ENCODE measurements at places on chromosomes 5 and 9.
A peak's percentile ranks its signal among the peaks of the same experiment; 100 is the strongest.

GRCh38 chr5:62340392-62340791 is 34.4 kb downstream of the KIF2A start:
- no peak for DNase-seq

GRCh38 chr5:180642779-180643178 is 6.6 kb downstream of the FLT4 start:
- no peak for DNase-seq

- peak; percentile 41 for DNase-seq
These were observed 27.3 kb upstream of the DAP start for GRCh38 chr5:10788358-10788757.

GRCh38 chr9:91156451-91157234 is 205.1 kb downstream of the AUH start:
- no peak for DNase-seq

DNA sequence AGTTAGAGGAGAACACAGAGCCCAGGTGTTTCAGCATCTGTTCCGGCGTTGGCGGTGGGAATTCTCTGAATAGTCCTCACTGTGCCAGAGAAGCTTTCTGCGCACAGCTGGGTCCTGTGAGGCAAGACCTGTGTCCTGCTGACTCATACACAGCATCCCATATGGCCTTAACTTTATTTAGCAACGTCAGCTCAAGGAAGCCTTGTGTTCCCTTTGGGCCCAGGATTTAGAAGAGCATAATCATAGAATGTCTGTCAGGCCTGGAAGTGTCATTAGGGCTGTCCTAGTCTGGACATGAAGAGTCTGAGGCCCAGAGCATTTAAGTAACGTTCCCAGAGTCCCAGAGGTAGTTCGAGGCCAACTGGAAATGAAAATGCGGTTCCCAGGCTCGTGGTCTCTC is 188.6 kb upstream of the DMRT1 start:
- peak; percentile 56 for DNase-seq

DNA sequence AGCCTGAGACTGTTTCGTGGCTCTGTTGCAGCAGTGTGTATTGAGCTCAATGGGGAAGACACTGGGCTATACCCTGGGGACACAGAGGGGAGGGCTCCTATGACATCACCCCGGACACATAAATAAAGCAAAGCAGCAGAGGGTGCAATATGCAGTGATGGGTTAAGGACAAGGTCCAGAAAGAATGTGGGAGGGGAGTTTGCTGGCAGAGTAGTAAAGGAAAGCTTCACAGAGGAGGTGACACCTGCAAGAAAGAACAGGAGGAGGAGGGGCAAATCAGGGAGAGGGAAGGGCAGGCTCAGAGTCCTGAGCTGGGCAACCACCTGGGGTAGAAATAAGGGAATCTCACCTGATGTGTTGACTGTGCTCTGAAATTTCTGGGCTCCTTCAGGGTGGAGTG is 35.3 kb upstream of the CDKN2AIPNL start:
- no peak for DNase-seq

- no peak for DNase-seq
These were observed 134.6 kb downstream of the TENT4A start for GRCh38 chr5:6847870-6848269.

DNA sequence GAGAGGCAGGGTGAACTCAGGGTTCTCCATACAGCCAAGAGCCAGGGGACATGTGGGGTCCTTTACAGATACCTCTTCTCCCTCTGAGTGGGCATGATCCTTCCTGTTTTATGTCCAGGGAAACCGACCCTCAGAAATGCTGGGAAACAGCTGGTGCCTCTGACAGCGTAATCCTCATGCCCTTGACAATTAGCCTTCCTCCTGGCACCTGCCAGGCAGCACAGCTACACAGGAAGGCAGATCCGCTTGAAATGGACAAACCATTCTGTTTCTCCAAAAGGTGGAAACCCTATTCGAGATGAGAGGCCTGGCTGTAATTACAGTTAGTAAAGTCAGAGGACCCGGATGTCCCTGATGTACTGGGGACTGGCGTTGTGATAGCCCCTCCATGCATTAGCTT is 7.2 kb downstream of the ERGIC1 start:
- no peak for DNase-seq

DNA sequence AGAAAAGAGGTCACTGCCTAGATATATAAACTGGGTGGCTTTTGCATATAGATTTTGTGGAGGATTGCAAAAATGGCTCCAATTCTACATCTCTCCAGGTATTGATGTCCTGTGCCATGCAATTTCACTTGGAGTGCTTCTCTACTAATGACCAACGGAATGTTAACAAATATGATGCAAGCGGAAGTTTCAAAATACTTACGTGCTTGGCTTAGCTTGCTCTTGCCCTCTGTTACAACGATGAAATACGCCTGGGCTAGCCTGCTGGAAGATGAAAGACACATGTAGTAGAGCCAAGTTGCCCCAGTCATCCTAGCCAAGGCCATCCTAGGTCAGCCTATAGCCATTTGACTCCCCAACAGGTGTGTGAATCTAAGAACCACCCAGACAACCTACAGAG is 3.6 kb upstream of the POC5 start:
- no peak for DNase-seq

DNA sequence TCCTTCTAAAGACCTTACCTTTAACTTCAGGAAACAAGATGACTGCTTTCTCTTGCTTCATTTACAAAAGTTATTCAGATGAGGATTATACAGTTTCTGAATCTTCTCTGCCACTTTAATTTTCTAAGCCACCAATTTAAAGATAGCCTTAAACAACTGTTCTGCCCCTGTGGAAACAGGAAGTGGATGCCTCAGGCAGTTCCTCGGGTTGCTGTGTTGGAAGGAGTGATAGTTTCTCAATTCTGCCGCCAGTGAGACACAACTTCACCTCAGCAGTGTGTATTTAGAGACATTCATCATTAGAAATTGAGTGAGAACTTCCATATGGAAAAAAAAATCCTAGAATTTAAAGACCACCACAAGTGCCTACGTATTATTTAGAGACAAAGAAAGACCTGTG is 475.1 kb upstream of the WWC1 start:
- no peak for DNase-seq

- DNase-seq: no peak
These were observed 76.3 kb downstream of the AMBP start for GRCh38 chr9:114001794-114002261.

- DNase-seq: no peak
These were observed 183.3 kb downstream of the SEMA5A start for GRCh38 chr5:9362600-9362999.

DNA sequence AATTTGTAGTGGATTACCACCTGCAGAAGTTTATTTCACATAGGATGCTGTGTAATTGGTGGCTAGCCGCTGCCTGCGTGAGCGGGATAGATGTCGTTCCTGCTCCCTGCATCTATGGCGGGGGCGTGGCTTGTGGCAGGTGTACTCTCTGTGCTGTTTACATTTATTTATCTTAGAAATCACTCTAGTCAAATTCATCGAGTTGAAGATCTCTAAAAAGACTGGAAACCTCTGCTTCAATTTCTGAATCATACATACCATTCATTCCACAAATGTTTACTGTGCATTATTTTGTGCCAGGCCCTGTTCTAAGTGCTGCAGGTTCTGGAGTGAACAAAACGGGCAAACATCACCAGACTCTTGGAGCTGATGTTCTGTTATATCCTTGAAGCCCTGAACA is 11.9 kb downstream of the ROPN1L start:
- DNase-seq: no peak

GRCh38 chr5:167820101-167820990 is 471.1 kb upstream of the WWC1 start:
- no peak for DNase-seq

- no peak for DNase-seq
These were observed 29.2 kb downstream of the HSPA4 start for GRCh38 chr5:133081036-133081435.

GRCh38 chr5:51679286-51679685 is 296.0 kb downstream of the ISL1 start:
- no peak for DNase-seq

DNA sequence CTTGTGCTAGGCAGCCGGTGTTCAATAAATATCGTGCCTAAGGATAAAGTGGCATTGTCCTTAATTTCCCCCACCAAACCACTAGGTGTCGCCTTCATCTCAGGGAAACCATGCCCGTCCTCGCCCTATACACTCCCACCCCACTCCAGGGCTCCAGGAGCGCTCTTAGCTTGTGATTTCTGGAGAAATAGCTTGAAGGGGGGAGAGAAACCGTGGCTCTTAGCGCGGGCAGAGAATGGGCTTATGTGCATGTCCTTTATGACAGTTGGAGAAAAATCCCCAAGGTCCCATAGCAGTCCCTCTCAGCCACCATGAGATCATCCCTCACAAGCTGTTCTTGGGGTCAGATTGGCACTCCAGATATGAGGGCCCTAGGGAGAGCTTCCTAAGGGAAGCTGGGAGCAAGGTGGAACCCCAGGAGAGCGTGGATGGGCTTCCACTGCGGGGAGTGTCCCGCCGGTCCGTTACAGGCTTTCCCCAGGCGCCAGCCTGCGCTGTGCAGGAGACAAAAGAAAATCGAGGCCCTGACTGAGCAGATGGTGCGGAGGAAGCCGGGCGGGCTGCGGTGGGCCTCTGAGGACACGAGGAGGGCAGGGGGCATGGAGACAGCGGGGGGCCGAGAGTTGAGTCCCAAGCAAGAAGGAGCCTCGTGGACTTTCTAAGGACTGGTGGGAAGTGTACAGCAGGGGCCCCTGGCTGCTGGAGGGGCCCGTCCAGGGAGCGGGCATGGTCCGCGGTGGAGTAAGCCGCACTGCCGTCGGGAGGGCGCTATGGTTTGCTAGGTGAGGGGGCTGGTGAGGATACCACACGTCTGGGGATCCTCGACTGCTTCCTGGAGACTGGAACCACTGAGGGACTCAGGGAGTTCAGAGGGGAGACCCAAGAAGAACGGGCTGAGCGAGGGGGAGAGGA is 750 bp upstream of the NPR2 start:
- peak; percentile 76 for DNase-seq

DNA sequence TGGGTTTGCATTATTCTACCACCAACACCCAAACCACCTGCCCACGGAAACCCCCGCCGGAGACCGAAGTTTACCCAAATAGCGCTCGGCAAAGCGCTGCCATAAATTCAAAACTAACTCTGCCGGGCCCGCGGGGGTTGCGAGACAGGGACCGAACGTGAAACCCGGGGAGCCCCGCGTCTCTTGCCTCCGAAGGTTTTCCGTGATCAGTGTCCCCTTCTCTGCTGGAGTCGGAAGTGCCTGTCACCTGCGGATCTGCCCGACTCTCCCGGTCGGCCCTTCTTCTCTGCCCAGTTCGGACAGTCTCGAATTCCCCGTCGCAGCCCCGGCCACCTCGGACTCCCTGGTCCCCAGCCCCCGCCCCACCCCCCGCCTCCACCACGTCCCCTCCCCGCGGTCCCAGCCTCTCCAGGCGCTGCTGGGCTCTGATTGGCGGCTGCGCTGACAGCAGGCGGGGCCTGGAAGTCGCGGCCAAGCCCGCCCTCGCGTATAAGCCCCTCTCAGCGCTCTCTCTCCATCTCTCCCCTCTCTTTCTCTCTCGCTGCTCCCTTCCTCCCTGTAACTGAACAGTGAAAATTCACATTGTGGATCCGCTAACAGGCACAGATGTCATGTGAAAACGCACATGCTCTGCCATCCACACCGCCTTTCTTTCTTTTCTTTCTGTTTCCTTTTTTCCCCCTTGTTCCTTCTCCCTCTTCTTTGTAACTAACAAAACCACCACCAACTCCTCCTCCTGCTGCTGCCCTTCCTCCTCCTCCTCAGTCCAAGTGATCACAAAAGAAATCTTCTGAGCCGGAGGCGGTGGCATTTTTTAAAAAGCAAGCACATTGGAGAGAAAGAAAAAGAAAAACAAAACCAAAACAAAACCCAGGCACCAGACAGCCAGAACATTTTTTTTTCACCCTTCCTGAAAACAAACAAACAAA is at the start of gene RORB:
RORB (plus strand) TSS at position 517 of the 929 bp plus-strand sequence. CDS start 642 bp downstream, outside the sequence.
- DNase-seq: peak; percentile 84

- no peak for DNase-seq
These were observed 216 bp downstream of the ZMYND19 start for GRCh38 chr9:137590123-137590468.

DNA sequence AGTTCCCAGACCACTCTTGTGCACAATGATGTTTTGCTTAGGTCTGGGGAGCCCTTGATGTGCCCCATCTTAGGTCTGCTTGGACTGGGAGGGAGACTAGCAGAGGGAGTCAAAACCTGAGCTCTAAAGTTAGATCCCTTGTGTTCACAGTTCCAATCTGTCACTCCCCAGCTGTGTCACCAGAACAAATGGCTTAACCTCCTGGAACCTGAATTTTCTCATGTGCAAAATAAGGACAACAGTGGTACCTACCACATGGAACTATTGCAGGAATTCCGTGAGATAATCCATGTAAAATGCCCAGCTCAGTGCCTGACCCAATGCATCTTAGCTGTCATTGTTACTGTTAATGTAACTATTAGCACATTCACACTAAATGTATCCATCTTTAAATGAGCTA is 45.5 kb downstream of the GALNT10 start:
- DNase-seq: no peak

- peak; percentile 24 for DNase-seq
These were observed 183.6 kb downstream of the EFNA5 start for GRCh38 chr5:107487056-107487542.

DNA sequence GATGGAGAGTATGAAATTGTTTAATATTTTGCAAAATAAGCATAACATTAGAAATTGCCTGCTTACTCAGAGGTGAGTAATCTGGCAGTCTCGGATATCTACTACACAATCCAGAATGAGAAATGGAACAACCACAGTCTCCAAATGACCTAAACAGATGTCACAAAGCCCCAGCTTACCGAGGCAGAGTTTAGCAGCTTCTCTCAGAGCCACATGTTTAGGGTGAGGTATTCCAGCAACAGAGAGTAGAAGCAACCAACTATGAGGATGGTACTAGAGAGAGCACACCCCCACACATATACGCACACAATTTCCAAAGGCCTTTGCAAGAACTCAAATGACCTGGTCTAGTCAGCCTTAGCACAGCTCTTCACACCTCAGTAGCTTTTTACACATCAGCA is 122.7 kb upstream of the LPAR1 start:
- DNase-seq: no peak

DNA sequence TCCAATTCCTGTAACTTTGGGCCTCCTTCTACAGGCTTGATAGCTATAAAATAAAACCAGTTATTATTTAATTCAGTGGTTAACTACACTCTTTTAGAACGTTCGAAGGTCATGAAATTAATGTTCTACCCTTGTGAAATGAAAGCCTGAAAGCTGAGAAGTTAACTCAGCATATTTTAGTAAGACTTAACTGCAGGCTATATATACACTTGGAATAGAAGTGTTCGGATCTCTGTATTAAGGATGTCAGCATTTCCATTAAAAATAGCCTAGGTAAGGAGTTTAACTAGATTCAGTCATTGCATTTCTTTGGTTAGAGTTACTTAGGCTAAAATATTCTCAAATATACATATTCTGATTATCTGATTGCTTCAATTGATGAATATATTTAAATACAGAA is 229.2 kb downstream of the MRPS30 start:
- no peak for DNase-seq

- DNase-seq: peak; percentile 95
These were observed 3.1 kb downstream of the CXXC5 start for GRCh38 chr5:139651043-139651834.

DNA sequence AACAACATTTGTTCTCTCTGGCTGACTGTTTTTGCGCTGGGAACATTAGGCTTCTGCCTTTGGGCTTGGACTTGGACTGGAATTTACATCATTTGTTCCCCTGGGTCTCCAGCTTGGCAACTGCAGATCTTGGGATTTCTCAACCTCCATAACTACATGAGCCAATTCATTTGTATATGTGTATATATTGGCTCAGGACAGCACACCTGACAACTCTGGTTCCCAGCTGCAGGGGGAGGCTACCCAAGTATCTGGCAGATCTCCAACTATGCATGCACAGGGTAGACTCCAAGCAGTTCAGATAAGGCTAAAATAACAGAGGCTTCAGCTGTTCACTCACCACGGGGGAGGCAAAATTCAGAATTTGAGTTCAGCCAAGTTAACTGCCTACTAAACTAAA is 31.6 kb upstream of the F2RL1 start:
- peak; percentile 20 for DNase-seq

- no peak for DNase-seq
These were observed 254.6 kb upstream of the CYLC2 start for GRCh38 chr9:102740578-102740977.

All from adrenal gland (tissue), 19 donors.